ENCODE measurements at places on chromosomes 5 and 9. TPM values are rescaled to one million over a fixed set of nuclear protein-coding genes. Genes with fewer than 3 reads are reported as not detected.

LCN15 gene
- total RNA-seq = not detected

TAF11L10 gene
- total RNA-seq = not detected

- DNase-seq = no peak
Observed at GRCh38 chr9:115229496-115229895, 111.5 kb upstream of the TNC start.

- no peak for DNase-seq
Observed at GRCh38 chr5:107576736-107577393, 93.9 kb downstream of the EFNA5 start.

DNA sequence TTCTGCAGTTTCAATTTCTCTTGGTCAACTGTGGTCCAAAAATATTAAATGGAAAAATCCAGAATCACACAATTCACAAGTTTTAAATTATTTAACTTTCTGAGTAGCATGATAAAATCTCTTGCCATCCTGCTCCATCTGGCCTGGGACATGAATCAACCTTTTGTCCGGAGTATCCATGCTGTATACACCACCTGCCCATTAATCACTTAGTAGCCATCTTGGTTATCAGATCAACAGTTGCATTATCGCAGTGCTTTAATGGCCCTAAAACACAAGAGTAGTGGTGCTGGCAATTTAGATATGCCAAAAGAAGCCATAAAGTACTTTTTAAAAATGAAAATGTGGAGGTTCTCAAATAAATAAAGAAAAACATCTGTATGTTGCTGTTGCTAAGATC lies 25.3 kb downstream of the EFCAB9 start:
- no peak for DNase-seq

DNA sequence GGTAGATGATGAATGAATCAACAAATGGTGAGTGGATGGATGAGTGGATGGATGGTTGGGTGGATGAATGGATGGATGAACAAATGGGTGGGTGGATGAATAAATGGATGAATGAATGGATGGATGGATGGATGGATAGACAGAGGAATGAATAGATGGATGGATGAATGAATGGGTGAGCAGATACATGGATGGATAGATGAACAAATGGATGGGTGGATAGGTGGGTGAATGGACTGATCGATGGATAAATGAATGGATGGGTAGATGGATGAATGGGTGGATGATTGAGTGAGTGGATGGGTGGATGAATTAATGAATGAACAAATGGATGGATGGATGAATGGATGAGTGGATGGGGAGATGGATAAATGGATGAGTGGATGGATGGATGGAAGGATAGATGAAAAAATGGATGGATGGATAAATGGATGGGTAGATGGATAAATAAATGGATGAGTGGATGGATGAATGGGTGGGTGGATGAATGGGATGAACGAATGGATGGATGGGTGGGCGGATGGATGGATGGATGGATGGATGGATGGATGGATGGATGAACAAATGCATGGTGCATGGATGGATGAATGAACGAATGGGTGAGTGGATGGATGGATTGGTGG lies 85.7 kb downstream of the PHF2 start:
- no peak for DNase-seq

SUSD3 gene
- 4.8 TPM for total RNA-seq

WASHC1 gene
- 21.7 TPM for total RNA-seq

GRCh38 chr9:126248680-126249079 lies 77.9 kb upstream of the MVB12B start:
- DNase-seq = no peak

DNA sequence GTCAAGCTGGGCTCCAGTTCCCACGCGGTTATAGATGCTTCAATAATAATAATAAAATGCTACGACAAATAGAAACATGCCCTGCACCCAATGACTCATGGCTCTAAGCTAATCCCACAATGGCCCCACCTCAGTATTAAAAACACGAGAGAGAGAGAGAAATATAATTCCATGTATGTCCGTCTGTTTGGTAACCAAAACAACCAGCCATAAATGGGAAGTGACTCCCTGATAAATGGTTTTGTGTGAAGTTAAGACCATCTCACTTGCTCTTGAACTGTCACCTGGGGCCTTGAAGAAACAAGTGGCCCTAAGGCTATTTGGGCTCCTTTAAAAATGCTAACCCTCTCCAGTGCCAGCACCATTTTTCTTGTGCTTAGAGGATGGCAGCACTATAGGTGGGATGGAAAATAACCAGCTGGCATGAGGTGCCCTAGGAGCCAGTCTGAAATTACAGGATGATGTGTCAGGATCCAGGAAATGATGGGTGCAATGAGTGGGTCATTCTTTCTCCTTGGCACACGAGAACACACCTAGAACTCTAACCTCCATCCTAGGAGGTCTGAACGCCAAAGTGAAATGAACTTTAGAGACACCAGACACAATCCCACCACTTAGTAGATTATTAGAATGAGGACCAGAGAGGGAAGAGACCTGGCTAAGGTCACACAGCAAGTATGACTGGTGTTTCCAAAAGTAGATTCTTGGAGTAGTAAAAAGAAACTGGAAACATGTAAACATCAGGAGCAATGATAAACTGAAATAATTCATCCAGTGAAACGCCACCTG lies 35.7 kb upstream of the ADRB2 start:
- no peak for DNase-seq

HNRNPAB gene
- total RNA-seq = 116 TPM

DNA sequence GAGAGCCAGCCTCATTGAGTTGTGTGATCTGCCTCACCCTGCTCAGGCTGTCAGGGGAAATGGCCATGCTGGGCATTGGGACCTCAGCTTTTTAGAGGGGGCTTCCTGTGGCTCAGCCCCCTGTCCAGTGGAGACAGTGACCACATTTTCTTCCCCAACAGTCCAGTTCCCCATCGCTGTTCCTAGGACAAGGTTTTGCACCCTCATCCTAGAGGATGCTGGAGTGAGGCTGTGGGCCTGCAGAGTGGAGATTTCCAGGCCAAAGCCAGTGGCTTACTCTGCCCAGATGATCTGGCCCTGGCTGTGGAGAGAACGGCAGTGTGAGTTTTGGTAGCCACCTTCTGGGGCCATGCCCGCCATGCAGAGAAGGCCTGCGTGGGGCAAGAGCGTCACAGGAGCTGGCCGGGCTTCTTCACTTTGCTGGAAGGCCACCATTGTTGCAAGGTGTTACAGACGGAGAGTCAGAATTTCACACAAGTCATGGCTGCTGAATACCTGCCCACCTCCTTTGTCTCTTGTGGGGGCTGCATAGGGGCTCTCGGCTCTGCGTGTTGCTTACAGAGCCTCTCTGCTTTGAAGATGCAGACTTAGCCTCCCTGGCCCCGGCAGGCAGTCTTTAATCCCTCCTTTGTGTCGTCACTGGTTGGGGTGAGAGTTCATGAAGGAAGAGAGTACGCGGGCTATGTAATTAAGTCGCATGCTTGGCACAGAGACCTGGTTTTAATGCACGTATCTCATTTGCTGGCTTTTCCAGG lies 35.2 kb upstream of the PITX1 start:
- DNase-seq = peak; percentile 36

DNA sequence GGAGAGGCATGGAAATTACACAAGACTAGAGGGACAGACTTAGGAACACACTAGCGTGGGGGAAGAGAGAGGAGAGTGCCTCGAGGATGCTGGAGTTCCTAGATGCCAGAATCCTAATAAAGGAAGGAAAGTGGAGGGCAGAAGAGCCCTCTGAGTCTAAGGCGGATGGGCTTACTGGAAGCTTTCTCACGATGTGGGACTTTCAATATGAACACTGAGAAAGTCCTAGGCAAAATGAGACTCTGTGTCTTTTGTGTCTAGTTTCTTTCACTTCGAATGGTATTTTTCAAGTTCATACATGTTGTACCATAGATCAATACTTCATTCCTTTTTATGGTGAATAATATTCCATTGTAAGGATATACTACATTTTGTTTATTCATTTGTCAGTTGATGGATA lies 239.4 kb downstream of the NSG2 start:
- no peak for DNase-seq

CEL gene
- total RNA-seq = 0.75 TPM

SNCB gene
- not detected for total RNA-seq

DNA sequence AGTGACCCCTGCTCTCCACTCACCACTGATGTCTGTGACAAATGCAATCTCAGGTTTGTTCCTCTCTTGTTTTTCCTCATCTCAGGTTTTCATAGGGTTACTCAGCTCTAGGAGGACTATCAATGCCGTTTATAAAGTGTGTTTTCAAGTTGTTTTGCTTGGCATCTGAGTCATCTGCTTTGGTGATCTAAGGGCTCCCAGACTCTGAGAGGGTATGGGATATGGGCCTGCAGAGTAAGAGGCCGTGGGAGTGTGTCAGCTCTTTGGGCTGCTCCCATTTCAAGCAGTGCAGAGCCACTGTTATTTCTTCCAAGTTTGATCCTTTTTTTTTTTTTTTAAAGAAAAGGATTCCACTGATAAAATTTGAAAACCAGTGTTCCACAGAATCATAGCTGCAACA lies 46.3 kb downstream of the NNT start:
- DNase-seq = no peak

GABRA1 gene
- not detected for total RNA-seq

DNA sequence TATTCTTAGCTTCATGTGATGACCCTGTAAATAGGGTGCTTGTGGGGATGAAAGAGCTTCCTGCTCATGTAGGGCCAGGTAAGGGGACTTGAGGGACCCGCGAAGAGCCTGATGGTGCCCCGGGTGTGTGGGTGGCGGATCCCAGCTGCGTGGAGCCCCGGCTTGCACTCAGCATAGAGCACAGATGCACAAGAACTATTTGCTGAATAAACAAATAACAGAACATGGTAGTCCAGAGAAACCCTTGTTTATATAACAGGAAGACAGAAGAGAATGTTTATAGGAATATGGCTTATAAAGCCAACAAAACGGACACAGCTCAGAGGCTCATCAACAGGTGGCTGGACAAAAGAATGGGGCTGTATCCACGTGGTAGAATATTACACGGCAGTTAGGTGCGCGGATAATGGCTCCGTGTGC lies 106.9 kb upstream of the COL5A1 start:
- DNase-seq = no peak

DNA sequence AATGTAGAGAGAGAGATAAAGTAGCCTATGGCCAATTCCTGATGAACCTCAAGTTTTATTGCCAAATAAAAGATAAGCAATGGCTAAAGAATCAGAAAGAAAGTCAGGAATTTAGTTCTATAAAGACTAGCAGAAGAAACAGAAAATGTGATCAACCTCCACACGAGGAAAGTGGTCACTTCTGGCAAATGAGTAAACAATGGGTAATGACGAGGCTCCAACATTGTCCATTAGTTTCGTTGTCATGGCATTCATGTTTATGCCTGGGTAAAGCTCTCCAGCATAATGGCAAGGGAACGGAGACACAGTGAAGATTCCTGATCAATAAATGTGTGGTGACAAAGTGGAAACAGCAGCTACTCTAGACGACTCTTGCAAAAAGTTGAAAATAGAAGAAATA lies 341.8 kb upstream of the CTNND2 start:
- no peak for DNase-seq

CDH6 gene
- total RNA-seq = 9.4 TPM

- DNase-seq = no peak
Observed at GRCh38 chr5:61274511-61274911, 57.5 kb upstream of the ZSWIM6 start.

GRCh38 chr5:74212336-74212735 lies 428.2 kb downstream of the ENC1 start:
- DNase-seq = no peak

NUTM2F gene
- total RNA-seq = not detected

DNA sequence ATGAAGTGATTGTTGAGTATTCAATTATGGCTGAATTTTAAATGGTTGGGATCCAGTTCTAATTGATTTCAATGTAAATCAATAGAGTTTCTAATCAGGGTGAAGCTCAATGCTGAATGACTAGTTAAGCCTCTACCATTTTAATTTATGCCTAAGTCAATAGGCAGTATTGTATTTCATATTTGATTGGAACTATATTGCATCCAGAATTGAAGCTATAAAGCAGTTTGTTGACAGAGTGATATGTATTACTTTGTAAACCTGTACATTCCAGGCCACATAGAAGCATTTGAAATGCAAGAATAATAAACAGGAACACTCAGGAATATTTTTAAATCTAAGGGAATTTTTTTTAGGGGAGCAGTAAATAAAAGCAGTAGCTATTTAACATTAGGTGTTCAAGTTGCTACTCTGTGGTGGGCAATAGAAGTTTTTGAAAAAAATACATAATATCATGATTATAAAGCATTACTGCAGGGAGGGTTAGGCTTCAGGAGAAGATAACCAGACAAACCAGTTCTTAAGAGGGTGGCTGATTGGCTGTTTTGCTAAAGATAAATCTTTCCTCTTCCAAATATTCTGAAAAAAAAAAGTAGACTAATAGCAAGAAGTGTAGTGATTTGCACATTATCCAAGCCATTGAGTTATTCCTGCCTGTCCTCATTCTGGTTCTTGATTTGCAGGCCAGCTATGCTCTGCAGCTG lies 492.0 kb upstream of the MEF2C start:
- DNase-seq = no peak

AIF1L gene
- total RNA-seq = 12.3 TPM

GRCh38 chr5:178424810-178425177 lies 165.4 kb downstream of the COL23A1 start:
- no peak for DNase-seq

DNA sequence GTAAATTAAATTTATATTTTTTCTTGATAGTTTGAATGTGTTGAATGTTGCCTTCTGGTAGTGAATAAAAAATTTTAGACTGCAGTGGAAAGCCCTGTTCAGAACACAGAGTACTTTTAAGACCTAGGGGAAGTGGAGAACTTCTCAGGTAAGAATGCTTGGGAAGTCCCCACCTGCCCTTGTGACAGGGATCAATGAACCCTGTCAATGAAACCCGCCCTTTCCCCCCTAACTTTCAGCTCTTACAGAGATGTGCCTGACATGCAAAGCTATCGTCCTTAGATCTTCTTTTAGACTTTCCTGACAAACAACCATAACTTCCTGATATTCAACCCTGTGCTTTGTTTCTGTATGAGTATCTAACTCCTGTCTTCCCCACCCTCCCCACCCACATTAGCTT lies 562.7 kb downstream of the TLE4 start:
- DNase-seq = no peak

DNA sequence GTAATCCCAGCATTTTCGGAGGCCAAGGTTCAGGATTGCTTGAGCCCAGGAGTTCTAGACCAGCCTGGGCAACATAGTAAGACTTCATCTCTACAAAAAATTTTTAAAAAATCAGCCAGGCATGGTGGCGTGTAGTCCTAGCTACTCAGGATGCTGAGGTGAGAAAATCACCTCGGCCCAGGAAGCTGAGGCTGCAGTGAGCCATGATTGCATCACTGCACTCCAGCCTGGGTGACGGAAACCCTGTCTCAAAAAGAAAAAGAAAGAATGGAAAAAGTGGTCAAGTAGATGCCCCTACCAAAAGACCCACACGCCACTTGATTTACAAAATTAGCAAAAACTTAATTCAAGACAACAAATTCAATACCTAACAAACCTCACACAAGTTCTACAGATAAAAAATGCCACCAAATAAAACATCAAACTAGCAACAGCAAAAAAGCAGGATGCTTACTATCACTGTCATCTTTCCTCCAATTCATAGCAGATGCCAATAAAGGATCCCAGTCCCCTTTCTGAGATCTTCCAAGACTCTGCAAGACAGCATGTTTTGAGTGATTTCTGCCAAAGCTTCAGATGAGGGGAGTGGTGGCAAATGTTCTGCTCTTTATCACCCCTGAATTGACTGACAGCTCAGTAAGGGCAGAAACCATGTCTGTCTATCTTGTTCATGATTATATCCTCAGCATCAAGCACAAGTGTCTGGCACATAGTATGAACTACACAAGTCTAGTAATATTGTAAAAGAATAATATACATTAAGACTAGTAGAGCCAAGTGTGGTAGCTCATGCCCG lies 34.2 kb upstream of the TESK1 start:
- no peak for DNase-seq

Measured in upper lobe of right lung (tissue), 1 donor.